ENCODE measurements at places on chromosomes 12 and 14. TPM values are rescaled to one million over a fixed set of nuclear protein-coding genes. Genes with fewer than 3 reads are reported as not detected.
A peak's percentile ranks its signal among the peaks of the same experiment; 100 is the strongest.

Gene TECPR2
- polyA plus RNA-seq: 12.1 TPM

Gene SETD1B
- 8.6 TPM for polyA plus RNA-seq

Gene KLHL33
- 1.1 TPM for polyA plus RNA-seq

Gene FAM222A
- polyA plus RNA-seq: 9.8 TPM

Gene HOXC6
- 4.7 TPM for polyA plus RNA-seq

Gene CLBA1
- 4.5 TPM for polyA plus RNA-seq

Gene HHIPL1
- polyA plus RNA-seq: 1.8 TPM

Gene SLC6A15
- polyA plus RNA-seq: 2.9 TPM

Gene NAV3
- 14.0 TPM for polyA plus RNA-seq

GRCh38 chr14:59281609-59282377 lies 93.3 kb downstream of the DAAM1 start:
- no peak for DNase-seq

- DNase-seq: no peak
Measured at GRCh38 chr12:91074154-91074709, 16.4 kb upstream of the KERA start.

DNA sequence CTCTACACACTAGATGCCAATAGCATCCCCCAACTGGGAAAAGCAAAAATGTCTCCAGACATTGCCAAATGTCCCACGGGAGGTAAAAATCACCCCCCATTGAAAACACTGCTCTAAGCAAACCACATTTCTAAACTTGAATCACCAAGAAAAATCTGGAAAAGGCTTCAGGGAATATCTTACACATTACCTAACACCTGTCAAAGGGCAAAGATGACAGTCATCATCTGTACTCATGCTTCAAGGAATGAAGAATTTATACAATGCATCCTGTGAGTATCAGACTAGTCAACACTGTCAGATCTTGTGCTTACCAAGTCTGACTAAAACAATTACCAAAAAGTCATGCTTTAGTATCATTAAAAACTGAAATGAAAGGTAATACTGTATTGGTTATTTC lies 161.6 kb upstream of the SOX5 start:
- DNase-seq: no peak

DNA sequence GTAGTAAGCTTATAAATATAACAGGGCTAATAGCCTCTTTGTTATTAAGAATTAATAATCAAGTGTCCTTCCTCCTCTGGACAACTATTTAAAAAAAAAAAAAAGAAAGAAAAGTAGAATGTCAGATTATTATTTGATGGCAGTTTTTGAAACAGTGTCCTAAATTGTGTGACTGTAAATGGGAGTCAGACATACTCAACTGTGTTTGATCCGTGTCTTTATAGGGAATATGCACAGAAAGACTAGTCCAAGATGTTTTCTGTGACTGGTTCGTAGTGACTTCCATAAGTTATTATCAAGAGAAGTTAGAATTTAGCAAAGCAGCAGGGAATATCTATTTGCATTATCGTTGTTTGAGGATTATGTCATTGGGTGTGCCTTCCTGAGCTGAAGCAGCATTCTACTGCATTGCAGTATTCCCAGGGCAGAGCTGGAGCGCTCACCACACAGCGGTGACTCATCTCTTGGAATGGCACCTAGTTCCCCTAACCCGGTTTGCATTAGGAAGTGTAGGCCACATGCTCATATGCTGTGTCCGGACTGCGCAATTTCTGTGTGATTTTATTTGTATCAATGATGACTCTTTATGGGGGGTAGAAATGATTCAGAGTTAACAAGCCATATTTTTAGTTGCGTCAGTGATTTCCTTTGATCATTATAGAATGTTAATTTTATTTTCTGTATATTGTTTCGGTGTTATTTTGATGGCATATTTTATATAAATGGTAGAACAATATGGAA lies 7.9 kb downstream of the DYNC1H1 start:
- DNase-seq: peak; percentile 80

DNA sequence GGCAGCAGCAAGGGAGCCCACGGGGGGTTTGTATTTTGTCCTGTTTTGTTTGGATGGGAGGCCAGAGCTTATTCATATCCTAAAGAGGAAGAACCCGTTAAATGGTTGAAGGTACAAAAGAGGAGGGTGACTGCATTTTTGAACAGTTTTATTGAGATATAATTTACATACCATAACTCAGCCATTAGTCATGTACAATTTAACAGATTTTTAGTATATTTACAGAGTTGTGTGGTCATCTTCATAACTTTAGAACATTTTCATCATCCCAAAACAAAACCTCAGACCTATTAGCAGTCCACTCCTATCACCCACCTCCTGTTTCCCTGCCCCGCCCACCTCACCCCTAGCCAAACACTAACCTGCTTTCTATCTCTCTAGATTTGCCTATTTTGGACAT lies 12.6 kb downstream of the NRDE2 start:
- DNase-seq: no peak

GRCh38 chr12:79567175-79567563 lies 123.6 kb downstream of the PAWR start:
- DNase-seq: no peak

- DNase-seq: no peak
Measured at GRCh38 chr12:47709237-47709636, 3.4 kb upstream of the RPAP3 start.

DNA sequence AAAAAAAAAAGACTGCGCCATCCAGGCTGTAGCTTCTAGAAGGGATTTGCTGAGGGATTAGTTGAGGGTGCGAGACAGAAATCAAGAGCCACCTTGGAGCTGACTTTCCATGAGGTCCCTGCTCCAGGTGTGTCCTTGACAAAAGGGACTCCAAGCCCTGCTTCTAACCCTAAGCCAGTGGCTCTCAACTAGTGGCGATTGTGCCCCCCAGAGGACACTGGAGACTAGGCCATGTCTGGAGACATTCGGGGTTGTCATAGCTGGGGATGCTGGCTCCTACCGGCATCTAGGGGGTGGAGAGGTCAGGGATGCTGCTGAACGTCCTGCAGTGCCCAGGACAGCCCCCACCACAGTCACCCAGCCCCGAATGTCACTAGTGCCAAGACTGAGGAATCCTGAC lies 40.6 kb downstream of the SPRING1 start:
- DNase-seq: no peak

DNA sequence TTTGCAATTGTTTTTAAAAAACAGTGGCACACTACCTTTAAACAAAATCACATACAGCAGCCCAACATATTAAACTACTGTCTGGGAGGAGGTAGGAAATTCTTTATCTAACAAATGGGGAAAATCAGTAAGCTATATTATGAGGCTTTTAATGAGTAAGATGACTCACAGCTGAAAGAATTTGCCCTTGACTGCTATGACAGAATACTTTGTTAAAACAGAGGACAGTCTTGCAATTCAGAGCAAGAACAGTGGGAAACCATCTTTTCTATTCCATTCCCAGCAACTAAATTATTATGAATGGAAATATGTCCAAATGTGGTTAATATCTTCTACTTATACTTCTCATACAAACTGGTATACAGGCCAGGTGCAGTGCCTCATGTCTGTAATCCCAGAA lies 49.2 kb upstream of the SGPP1 start:
- no peak for DNase-seq

- no peak for DNase-seq
Measured at GRCh38 chr12:26266881-26267280, 71.5 kb downstream of the SSPN start.

GRCh38 chr12:131845121-131845520 lies 16.9 kb downstream of the MMP17 start:
- no peak for DNase-seq

GRCh38 chr12:96120359-96121100 lies 73.6 kb upstream of the ELK3 start:
- no peak for DNase-seq

DNA sequence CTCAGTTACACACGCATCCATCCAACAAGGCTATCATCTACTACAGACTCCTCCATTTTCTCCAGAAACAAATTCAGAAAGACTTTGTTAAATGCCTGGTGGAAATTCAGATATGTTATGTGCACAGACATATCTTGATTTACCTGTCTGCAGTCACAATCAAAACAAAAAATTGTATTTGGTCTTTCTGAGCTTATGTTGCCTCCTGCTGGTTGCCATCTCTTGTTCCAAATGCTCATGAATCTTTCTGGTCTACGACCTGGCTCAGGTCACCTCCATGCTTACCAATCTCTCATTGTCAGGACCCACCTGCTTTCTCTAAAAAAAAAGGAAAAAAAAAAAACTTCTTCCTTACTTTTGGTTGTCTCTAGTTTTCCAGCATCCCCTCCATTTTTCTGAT lies 169.2 kb upstream of the PLXNC1 start:
- no peak for DNase-seq

GRCh38 chr12:112973011-112973735 lies 5.1 kb upstream of the OAS2 start:
- DNase-seq: no peak

DNA sequence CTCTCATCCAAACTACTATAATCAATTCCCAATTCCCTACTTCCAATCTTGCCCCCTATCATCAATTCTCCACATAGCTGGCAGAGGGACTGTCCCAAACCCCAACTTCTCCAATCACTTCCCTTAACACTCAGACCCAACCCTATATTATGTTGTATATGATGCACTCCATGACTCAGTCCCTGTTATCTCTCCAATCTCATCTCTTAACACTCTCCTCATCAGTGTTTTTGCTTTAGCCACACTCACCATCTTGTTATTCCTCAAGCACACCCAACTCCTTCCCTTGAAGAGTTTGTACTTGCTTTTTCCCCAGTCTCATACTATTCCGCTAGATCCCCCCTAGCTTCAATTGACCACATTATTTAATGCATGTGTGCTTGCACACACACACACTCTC lies 4.9 kb downstream of the RHOJ start:
- DNase-seq: no peak

GRCh38 chr12:27186022-27186839 lies 57.9 kb upstream of the STK38L start:
- no peak for DNase-seq

- no peak for DNase-seq
Measured at GRCh38 chr12:98767248-98767647, 122.2 kb downstream of the APAF1 start.

GRCh38 chr12:57086493-57087009 lies 2.4 kb upstream of the NAB2 start:
- no peak for DNase-seq

DNA sequence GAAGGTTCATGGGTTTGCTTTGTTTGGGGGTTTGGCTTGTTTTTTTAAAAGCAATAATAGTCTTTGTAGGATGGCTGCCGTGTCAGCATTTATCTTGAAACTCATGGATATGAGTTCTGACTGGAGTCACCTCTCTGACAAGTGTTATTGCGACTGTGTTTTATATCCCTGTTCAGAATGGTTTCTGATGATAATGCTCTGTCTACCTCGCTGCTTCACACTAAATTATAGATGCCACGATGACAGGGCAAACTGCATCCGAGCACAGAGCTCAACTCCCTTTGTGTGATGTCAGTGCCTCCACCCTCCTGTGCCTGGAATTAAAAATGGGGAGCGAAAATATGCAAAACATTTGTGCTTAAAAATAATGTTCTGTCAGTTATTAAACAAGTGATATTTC lies 250.8 kb downstream of the EGLN3 start:
- no peak for DNase-seq

DNA sequence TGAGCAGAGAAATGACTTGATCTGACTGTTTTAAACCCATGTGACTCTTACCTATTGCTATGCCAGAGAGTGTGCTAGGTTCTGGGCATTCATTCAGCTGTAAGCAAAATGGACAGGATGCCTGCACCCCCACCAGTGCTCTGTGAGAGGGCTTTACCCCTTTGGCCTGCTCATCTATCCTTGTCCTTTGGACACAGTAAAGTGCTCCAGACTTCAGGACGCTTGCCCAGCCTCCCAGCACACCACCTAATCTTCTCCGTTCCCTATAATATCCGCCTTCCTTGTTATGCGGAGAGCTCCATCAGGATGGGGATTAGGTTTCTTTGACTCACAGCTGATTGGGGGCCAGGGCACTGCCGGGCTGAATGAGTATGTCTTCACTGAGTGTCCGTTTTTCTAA lies 4.4 kb upstream of the ZNF839 start:
- DNase-seq: no peak

DNA sequence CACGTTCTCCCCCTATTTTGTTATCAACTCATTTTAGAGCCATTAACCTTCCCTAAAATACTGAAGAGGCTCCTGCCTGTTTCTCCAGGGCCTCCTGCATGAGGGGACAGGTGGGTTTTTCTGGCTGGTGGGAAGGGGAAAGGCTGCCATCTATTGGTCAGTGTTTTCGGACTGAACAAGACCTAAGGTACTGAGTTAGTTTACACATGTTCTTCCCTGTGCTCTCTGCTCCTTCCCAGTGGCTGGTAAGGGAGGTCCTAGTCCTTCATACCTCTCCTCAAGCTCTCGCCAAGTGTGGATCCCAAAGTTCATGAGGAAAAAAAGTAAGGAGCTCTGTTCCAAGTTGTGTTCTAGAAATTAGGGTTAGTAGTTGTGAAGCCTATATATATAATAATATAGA lies 357.5 kb downstream of the FSCB start:
- DNase-seq: no peak

GRCh38 chr12:88889326-88890110 lies 309.2 kb upstream of the KITLG start:
- no peak for DNase-seq

DNA sequence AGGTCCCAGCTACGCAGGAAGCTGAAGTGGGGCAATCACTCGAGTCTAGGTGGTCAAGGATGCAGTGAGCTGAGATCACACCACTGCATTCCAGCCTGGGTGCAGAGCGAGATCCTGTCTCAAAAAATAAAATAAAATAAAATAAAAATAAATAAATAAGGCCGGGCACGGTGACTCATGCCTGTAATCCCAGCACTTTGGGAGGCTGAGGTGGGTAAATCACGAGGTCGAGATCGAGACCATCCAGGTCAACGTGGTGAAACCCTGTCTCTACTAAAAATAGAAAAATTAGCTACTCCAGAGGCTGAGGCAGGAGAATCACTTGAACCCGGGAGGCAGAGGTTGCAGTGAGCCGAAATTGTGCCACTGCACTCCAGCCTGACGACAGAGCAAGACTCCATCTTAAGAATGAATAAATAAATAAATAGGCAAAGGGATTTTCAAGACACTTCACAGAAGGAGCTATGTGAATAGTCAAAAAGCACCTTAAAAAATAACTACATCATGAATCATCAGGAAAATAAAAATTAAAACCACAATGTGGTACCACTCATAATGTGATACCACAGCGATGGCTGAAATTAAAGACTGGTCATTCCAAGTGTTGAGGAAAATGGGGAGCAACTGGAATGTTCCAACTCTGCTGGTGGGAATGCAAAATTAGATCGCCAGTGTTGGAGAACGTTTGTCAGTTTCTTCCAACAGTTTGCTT lies 92.9 kb upstream of the TBX3 start:
- no peak for DNase-seq

DNA sequence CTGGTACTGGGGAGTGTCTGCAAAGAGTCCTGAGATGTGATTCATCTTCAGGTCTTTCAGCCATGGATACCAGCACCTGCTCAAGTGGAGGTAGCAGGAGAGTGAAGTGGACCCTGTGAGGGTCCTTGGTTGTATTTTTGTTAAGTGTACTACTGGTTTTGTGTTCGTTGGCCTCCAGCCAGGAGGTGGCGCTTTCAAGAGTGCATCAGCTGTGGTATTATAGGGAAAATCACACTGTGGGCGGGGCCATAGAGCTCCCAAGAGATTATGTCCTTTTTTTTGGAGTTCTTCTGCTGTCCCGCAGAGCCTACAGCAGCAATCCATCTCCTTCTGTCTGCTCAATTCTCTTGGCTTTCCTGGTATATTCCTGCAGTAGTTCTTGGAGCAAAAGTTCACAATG lies 66.8 kb downstream of the SPATA7 start:
- no peak for DNase-seq

GRCh38 chr14:89881839-89882238 lies 72.7 kb downstream of the EFCAB11 start:
- no peak for DNase-seq
